ENCODE measurements at places on chromosomes 4 and X.

DNA sequence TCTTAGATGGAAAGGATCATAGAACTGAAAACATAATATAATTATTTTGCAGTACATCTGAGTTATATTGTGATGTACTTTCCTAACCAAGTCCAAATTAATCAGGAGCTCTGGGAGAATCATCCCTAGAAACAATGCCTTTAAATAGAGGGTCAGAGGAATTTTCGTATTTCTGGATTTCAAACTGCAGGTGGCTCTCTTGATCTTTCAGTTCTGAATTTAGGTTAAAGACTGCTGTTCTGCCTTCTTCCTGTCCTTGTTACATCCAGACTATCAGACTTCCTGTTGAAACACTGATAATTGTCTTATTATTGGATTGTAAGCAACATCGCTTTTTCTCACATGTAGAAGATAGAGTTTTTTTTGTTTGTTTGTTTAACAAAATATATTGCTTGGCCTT lies 142.7 kb downstream of the RPA4 start:
- DNase-seq, result no peak

- no peak for DNase-seq
Observed at GRCh38 chr4:138665851-138666250, 349.7 kb upstream of the NOCT start.

GRCh38 chrX:45006002-45006800 lies 133.2 kb downstream of the KDM6A start:
- no peak for DNase-seq

GRCh38 chr4:69025191-69025998 lies 70.9 kb upstream of the UGT2B7 start:
- DNase-seq, result no peak

GRCh38 chrX:40722930-40723329 lies 12.4 kb downstream of the MED14 start:
- no peak for DNase-seq

DNA sequence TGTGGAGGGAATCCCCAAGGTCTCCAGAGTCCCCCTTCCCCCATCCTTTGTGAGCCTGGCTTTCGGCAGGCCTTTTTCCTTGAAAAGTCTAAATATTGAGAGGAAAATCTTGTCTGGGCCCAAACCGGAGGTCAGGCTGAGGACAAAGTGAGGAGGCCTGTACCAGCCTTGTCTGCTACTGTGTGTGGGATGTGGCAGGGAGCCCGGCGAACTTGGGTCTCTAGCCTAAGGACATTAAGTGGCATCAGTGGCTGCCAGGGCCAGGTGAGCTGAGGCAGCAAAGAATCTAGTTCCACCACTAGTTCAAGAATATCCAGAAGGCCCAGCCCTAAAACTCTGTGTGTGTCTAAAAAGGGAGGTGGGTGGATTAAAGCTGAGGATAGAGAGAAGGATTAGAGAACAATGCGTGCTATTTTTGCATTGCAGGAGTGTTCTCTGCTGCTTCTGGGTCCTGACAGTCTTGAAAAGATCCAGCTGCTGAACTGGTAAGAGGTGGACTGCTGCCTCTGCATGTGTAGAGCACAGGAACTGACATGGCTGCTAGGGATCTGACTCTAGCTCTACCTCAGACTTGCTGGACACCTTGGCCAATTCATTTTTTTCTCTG lies 1.2 kb upstream of the AMER1 start:
- DNase-seq, result no peak

DNA sequence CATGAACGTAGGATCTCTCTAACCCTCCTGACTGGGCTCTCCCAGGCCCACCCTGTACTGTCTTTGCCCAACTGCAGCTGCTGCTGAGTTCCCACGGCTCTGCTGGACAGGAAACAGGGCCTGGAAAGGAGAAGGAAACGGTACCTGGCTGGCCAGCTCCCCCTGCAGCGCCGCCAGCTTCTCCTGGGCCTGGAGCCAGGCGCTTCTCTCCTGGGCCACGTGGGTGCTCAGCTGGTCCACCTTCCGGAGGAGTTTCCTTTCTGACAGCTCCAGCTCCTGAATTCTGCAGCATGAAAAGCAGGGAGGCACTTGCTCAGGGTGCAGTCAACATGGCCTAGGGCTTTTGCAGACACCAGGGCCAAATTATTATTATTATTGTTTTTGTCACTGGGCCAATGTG lies 6.5 kb downstream of the C4orf50 start:
- peak; percentile 39 for DNase-seq

- no peak for DNase-seq
Observed at GRCh38 chrX:44267116-44267515, 76.4 kb downstream of the EFHC2 start.

GRCh38 chr4:74311696-74312313 lies 3.5 kb downstream of the EPGN start:
- DNase-seq, result no peak

GRCh38 chr4:184215709-184216328 lies 1.9 kb downstream of the ENPP6 start:
- peak; percentile 10 for DNase-seq

DNA sequence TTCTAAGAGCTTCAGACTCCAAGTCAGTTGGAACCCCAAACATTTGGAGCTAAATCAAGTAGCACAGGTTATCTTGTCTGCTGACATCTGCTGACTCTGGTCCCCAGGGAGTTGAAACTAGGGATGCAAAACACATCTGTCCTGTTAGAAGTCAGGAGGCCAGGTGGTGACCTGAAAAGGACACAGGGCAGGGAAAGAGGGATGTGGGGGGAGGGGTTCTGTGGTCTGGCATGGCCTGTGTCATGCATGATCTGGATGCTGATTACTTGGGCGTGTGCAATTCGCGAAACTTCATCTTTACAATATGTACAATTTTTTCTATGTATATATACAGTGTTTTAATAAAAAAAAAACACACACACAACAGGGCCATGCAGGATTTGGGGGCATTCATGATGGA lies 55.3 kb downstream of the FHDC1 start:
- no peak for DNase-seq

GRCh38 chr4:180788729-180789128 lies 1454.5 kb upstream of the TENM3 start:
- no peak for DNase-seq

DNA sequence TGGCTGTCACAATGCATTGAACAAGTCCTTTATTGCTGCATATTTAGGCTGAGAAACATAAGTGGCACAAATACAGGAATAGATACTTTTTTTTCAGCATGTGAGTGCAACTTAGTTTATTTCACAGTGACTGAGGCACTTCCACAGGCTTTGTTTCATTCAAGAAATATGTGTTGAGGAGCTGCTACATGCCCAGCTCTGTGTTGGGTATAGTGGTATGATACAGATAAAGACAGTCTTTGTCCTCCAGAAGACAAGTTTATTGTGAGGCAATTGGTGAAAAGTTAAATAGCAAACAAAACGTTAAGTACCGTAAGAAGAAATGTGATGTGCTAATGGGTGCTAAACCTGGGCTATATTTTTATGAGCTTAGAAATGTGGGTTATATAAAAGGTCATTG lies 186.4 kb downstream of the SPRY1 start:
- DNase-seq, result no peak

DNA sequence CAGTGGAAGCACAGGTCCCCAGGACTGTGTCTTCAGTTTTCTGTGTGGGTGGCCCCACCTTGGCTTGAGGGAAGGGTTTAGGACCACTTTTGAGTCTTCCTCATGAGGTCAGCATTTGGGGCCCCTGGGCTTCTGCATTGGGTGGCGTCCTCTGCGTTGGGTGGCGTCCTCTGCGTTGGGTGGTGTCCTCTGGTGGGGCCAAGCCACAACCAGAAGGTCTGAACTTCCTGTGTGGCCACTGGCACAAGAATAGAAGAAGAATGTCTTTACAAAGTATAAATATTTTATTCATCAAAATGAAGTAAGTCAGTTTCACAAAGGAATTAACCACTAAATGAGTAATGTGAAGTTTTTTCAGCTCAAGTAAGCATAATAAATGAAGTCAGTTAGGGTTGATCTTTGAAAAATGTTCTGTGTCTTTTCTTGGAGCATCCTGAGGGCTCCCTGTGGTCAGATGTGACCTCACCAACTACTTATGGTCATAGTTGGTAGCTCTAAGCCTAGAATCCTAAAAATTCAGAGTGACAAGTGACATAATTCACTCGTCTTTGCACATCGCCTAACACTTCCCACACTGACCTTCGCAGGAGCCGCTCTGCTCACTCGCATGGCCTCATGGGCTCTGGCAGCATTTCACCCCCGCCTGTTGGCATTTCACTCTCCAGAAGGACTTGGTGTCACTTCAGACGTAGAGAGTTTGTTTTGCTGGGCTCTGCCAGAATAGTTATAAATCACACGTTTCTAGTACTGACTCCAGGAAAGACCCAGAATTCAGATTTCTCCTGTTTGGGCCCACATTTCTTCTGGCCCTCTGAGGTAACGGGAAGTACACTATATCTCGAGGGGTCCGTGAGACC lies 39.0 kb upstream of the HGFAC start:
- DNase-seq, result no peak

GRCh38 chr4:153705743-153706468 lies 21.8 kb downstream of the TLR2 start:
- no peak for DNase-seq

- no peak for DNase-seq
Observed at GRCh38 chr4:53128706-53129357, 237.0 kb downstream of the SCFD2 start.

DNA sequence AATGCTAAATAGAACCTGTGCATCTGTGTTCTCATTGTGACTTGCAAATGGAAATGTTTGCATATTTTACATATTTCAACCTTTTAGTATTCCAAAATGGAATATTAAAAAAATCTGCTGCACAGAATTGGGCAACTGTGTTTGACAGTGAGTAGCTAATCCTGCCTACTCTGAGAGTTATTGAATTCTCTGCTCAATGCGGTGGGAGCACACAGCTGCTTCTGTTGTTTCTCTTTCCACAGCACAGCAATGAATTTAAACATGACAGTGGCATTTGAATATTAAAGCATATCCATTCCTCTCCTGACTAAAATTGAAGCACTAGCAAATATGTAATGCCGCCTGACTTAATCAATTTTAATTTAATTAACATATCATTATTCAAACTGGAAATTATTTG lies 366.6 kb downstream of the GASK1B start:
- peak; percentile 4 for DNase-seq

- no peak for DNase-seq
Observed at GRCh38 chr4:21652508-21653231, 295.9 kb downstream of the KCNIP4 start.

GRCh38 chr4:118081434-118081833 lies 47.1 kb downstream of the NDST3 start:
- no peak for DNase-seq

DNA sequence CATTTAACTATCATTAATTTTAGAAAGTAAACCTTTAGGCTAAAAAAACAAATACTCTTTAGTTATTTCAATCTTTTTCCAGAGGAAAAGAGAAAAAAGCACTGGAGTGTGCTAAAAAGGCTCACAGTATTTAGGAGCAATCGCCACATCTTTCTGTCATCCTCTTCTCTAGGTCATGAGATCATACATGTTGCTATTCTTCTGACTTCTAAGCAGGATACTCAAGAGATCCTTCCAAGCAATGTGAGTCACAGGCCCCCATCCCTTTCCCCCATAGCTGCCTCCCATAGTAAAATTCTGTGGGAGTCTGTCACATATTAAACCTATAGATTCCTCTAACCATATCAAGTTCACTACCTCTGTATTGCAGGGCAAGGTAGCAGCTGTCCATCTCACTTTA lies 7.7 kb downstream of the EDNRA start:
- no peak for DNase-seq

DNA sequence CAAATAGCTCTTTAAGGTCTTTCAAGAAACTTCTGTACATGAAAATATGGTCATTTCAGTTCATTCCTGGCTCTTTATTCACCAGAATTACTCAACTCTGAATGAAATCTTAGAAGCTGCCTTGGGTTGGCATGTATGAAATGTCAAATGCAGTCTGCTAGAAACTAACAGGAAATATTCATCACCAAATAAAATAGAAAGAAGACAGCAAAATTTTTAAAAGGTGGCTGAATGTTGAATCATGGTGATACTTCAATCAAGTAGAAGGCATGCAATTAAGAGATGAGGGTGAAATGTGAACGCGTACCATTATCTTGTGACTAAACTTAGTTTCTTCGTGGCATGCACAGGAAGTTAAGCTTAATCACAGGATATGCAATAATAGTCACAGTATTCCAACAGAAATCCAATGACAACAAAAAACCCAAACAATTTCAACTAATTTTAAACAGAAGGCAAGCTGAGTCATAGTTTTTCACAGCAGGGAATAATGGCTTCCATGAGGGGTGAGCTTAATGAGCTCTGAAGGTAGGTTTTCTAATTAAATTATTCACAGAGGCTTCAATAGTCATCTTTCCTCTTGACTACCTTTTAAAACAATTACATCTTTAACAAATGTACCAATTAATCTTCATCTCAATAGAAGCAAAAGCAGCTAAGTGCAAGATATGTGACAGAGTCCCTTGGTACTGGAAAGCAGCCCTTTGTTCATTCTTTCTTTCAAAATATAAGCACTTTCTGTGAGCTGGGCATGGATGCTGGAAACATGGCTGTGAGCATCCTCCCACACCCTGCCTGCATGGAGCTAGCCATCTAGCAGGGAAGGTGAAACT lies 44.5 kb downstream of the SCFD2 start:
- DNase-seq, result no peak

DNA sequence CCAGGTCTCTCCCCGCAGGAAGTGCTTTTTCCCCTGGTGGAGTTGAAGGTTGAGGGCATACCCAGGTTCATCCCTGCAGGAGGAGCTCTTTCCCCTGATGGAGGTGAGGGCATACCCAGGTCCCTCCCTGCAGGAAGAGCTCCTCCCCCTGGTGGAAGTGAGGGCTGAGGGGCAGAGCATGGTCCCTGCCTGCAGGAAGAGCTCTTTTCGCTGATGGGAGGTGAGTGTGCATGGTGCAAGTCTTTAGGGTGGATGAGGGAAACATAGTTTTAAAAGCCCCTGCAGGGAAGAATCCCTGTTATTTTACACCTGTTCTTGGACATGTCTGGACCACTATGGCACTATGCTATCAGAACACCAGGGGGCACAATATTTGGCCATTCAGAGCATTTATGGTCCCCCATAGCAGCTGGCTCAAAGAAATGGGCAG lies 43.7 kb upstream of the PUDP start:
- DNase-seq, result no peak

DNA sequence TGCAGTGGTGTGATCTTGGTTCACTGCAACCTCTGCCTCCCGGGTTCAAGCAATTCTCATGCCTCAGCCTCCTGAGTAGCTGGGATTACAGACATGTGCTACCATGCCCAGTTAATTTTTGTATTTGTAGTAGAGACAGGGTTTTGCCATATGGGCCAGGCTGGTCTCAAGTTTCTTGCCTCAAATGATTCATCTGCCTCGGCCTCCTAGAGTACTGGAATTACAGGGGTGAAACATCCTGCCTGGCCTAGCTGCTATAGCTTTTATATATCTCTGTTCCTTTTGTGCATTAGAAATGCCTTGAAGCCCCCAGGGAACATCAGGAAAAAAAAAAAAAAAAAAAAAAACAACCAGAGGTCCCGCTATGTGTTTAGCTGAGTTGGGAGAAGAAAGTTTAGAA lies 34.8 kb downstream of the UBE2K start:
- DNase-seq, result no peak

GRCh38 chrX:129233786-129234185 lies 289.5 kb downstream of the SMARCA1 start:
- no peak for DNase-seq

Measured in anterior cingulate cortex (tissue), 58 donors.